ENCODE measurements at places on chromosomes 12 and 14.

DNA sequence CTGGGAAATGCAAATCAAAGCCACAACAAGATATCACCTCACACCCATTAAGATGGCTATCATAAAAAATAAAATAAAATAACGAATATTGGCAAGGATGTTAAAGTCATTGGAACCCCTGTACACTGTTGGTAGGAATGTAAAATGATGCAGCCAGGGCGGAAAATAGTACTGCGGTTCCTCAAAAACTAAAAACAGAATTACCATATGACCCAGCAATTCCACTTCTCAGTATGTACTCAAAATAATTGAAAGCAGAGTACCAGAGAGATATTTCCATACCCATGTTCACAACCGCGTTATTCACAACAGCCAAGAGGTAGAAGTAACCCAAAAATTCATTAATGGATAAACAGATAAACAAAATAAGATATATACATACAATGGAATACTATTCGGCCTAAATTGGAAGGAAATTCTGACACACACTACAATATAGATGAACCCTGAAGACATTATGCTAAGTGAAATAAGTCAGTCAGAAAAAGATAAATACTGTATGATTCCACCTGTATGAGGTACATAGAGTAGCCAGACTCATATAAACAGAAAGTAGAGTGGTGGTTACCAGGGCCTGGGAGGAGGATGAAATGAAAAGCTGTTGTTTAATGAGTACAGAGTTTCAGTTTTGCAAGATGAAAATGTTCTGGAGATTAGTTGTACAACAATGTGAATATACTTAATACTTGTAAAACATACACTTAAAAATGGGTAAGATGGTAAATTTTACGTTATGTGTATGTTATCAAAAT, 84.6 kb downstream of the TXNDC16 start:
- peak; percentile 4 for DNase-seq

GRCh38 chr12:114733919-114734318, 49.9 kb upstream of the TBX3 start:
- DNase-seq: no peak

GRCh38 chr12:103093499-103094106, 136.1 kb downstream of the ASCL1 start:
- no peak for DNase-seq

DNA sequence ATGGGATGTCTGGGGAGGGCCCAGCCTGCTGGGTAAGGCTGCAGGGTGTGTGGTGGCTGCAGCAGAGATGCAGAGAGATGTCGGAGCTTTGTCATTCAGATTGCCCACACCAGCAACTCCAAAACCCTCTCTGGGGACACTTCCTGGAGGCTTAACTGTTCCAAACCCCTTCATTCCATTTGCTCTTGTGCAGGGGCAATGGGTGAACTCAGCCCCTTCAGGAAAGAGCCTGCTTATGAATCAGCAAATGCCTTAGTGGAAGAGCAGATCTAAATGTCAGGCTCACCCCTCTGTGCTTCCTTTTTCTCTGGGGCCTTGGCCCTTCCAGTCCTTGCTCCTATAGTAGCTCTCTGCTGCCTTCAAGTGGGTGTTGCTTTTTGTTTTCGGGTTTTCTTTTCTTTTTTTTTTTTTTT, 36.7 kb upstream of the GPATCH2L start:
- DNase-seq: no peak

GRCh38 chr14:102500158-102500662, 9.4 kb downstream of the ANKRD9 start:
- peak; percentile 64 for DNase-seq

DNA sequence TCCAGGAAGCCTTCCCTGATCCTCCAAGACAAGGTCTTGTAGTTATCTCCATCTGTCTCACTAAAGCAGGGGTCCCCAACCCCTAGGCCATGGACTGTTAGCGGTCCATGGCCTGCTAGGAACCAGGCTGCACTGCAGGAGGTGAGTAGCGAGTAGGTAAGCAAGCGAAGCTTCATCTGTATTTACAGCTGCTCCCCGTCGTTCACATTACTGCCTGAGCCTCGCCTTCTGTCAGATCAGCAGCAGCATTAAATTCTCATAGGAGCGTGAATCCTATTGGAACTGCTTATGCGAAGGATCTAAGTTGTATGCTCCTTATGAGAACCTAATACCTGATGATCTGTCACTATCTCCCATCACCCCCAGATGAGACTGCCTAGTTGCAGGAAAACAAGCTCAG, 12.4 kb upstream of the NFYB start:
- no peak for DNase-seq

DNA sequence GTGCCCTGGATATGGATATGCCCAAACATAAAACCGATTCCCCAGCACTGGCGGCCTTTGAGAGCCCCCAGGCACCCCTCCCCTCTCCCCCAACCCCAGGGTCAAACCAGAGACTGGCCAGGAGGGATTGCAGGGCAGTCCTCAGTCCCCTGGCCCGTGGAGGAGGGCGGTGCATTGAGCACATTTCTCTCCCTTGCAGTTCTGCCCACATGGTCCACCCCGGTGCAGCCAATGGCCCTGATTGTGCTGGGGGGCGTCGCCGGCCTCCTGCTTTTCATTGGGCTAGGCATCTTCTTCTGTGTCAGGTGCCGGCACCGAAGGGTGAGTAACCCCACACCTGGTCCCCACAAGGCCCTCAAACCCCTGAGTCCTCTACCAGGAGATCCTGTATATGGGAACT, 3.4 kb upstream of the GPR162 start:
- DNase-seq: no peak

GRCh38 chr12:51832354-51833107, 16.0 kb downstream of the FIGNL2 start:
- no peak for DNase-seq

GRCh38 chr12:39697108-39697507, 77.5 kb upstream of the ABCD2 start:
- no peak for DNase-seq

DNA sequence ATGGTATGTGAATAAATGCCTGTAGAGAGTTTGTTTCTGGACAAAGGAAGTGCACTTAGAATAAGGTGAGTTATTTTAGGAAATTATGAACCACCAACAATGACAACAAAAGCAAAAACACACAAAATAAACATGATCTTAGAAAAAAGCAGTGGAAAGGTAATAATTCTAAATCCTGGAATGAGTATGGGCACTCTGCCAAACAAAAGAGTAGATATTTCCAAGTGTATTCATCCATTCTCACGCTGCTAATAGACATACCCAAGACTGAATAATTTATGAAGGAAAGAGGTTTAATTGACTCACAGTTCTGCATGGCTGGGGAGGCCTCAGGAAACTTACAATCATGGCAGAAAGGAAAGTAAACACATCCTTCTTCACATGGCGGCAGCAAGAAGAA, 269.3 kb upstream of the NPAS3 start:
- peak; percentile 23 for DNase-seq

- no peak for DNase-seq
Measured at GRCh38 chr12:53674977-53675700, 744 bp downstream of the ATP5MC2 start.

DNA sequence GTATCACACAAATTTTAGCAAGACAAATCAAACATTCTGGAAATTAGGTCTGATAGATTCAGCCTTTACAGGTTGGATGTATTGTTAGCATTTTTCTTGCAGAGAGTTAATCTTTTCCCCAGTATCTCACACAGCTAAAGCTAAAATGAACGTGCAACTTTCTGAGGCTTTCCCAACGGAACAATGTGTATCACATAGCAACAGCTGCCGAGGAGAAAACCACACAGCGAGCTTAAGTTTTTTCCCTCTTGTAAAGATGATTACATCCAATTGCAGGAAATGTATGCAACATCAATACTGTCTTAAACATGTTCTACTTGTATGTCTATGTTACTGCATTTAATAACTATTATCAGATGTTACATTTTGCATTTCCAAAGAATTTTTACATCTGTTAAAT, 182.2 kb downstream of the CCDC59 start:
- DNase-seq: no peak

DNA sequence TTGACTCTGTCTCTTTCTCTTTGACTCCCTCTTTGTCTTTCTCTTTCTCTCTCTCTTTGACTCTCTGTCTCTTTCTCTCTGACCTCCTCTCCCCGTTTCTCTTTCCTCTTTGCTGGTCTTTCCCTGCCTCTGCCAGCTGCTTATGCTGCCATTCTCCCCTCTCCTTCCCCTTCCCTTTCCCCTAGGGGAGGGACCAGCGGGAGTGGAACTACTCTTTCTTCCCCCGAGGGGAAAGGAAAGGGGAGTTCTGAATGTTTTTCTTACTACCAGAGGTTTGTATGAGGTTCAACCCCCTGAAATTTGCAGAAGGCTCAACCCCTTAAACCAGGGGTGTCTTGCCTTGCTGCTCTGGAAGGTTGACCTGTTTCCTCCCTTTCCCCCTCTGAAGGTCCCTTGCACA, 24.7 kb upstream of the RNASE1 start:
- DNase-seq: no peak

Data from fibroblast of skin of scalp (primary cell).